ENCODE measurements at places on chromosomes 12 and 14.

DNA sequence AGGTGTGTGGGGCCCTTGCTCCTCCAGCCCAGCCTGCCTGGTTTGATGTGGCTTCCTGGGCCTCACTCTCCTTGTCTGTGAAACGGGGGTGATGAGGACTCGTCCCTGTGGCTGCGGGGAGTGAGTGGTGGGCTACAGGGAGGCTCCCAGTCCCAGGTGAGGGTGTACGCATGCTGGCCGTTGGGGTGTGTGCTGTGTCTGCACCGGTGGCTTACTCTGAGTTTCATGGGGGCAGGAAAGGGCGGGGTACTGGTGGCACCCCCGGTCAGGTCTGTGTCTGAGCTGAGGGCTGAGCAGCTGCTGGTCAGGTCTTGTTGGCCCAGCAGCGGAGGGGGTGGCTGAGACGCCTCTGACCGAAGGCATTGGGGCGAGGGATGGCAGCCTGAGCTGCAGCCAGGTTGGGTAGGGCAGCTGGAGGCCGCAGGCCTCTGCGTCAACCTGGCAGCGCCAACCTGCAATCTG, 11.2 kb downstream of the ULK1 start:
- DNase-seq = no peak

GRCh38 chr14:103372552-103373304, 12.5 kb upstream of the MARK3 start:
- DNase-seq = no peak

GRCh38 chr12:39780411-39780912, 160.9 kb upstream of the ABCD2 start:
- DNase-seq = no peak

- DNase-seq = no peak
Measured at GRCh38 chr12:122275459-122275858, 9.2 kb upstream of the VPS33A start.

GRCh38 chr12:113189361-113189760, 3.8 kb downstream of the RITA1 start:
- no peak for DNase-seq

DNA sequence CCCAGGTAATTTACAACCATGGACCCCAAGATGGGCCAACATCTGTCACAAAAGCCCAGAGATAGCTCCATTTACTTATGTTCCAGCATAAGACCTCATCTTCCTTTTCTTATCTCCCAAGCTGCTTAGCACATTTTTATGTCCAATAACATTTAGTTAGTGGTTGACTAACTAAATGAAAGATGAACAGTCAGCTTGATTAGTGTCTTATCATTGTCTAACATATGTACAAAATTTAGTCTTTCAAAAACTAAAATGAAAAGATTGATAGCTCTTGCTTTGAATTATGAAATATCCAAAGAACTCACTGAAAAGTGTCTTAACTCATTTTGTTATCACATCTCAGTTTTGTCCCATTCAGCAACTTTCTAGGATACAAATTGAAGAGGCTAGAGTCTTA, 163.1 kb upstream of the EGLN3 start:
- no peak for DNase-seq

DNA sequence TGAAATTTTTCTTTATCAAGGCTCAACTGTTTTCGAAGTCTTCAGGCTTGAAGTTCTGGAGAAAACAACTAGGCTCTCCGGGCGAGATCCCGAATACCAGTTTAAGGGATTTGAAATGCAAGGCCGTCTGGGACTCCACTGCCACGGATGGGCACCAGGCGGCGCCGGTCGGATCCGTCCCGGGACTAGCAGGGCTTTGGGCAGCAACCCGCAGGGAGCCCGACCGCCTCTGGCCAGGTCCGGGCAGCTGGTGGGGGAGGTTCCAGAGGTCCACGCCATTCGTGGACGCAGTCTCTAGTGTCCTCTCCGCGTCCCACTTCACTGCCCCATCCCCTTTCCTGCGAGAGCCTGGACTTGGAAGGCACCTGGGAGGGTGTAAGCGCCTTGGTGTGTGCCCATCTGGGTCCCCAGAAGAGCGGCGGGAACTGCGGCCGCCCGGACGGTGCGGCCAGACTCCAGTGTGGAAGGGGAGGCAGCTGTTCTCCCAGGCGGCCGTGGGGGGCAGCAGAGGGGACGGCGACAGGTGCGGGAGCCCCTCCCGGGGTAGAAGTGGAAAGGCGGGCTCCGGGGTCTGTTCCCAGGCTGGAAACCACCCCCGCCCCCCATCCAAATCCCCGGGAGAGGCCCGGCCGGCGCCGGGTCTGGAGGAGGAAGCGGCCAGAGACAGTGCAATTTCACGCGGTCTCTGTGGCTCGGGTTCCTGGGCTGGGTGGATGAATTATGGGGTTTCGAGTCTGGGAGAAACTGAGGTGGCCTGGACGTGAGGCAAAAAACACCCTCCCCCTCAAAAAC, 838 bp upstream of the ERBB3 start:
- peak; percentile 87 for DNase-seq

DNA sequence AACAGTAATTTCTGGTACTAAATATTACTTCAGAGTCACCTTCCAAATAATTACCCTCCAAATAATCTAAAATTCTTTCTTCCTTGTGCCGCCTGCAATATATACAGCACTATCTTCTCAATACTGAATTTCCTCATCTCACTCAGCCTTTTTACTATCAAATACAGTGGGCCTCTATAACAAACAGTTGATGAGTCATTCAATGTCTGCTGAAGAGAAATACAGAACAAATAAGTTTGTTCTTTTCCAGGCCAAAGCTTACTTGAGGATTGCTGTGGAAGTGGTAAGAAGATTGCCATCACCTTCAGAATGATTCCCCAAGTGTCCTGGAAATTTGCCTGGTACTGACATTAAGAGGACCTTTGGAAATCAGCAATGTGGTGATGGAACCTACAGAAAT, 218.2 kb upstream of the ARHGAP5 start:
- DNase-seq = no peak

GRCh38 chr14:71549421-71550050, 382.7 kb upstream of the RGS6 start:
- no peak for DNase-seq

DNA sequence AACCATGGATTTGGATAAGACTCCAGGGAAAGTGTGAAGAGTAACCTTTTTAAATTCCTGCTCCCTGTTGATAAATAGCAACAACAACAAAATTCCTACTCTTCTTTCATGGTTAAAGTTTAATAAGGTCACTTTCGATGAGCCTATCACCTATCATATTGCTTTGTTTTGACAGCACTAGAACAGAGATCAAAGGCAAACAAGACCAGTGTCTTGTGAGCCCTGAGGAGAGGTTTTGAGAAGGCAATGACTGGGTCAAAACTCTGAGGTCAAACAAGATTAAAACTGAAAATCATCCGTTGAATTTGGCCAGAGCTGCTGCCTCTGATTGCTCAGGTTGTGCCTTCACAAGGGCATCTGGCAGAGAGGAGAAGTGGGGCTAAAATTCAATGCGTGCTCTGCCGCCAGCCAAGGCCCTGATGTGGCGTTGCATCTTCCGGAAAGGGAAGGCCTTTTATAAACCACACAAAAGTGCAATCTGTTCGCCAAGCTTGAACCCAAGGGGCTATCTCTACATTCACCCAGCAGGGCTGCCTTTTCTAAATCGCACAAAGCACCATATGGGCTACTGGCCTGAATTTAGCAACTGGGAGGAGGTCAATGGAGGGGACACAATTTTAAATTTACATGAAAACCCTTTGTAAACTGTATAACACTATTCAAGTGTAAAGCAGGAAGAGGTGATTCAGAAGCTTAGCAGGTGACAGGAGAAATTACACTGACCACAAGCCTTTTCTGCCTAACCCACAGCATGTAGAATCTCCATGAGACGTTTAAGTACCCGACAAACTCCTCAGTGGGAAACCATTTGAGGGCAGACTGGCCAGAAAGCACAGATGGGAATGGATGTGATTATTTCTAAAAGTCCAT, 140.8 kb downstream of the DAD1 start:
- DNase-seq = peak; percentile 95

DNA sequence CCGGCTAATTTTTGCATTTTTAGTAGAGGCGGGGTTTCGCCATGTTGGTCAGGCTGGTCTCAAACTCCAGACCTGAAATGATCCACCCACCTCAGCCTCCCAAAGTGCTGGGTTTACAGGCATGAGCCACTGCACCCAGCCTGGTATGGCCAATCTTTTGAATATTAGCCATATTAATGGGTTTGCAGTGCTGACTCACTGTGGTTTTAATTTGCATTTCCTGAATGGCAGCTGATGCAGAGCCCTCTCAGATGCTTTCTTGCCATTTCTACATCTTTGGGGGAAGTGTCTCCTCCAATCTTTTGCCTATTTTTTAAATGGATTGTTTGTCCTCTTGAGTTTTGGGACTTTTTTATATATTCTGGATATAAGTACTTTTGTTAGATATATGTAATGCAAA, 55.5 kb upstream of the NPAS3 start:
- no peak for DNase-seq

GRCh38 chr12:47838286-47838931, 18.7 kb upstream of the HDAC7 start:
- peak; percentile 57 for DNase-seq

DNA sequence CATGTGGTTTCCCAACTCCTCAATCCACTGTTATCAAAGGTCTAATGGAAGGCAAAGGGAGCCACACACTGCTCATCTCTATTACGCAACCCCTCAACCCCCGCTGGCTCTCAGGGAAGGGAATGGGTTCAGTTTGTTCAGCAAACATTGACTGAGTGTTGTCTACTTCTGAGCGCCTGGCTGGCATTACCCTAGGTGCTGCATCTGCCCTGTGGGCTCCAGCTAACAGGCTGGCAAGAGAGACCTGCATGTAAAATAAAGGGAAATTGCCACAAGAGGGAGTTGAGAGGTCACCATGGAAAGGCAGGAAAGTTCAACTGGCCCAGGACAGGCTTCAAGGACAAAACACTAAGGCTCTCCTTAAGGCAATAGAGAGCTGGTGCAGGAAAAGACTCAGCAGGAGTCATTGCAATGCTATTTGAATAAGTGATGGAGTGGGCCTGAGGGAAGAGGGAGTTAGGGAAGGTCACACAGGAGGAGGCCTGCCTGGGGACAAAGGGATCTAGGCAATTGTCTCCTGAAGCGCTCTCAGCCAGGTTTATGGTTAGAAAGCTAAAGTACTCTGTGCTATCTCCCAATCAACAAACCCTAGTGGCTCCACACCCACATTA, 5.5 kb upstream of the ZNF740 start:
- DNase-seq = peak; percentile 63

GRCh38 chr14:75539561-75540478, 17.6 kb downstream of the BATF start:
- DNase-seq = no peak

- peak; percentile 94 for DNase-seq
Measured at GRCh38 chr12:56129206-56129941, 1.3 kb downstream of the ESYT1 start.

GRCh38 chr12:42585841-42586216, 3.7 kb downstream of the PRICKLE1 start:
- no peak for DNase-seq

DNA sequence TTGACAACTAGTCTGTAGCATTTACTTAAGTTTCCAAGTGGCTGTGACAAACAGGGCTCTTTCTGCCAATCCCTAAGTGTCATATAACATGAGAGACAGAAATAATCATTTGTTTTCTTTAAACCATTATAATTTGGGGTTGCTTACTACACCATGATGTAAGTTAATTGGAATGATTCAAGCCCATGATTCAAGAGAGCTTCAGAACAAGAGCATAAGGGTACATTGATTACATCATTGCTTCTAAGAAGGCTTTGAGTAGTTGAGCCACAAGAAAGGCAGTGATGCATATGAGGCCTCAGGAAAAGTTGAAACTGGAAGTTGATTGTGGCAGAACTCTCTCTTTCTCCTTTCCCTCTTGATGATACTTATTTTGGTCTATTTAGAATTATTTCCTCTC, 444.0 kb downstream of the CCER1 start:
- no peak for DNase-seq

DNA sequence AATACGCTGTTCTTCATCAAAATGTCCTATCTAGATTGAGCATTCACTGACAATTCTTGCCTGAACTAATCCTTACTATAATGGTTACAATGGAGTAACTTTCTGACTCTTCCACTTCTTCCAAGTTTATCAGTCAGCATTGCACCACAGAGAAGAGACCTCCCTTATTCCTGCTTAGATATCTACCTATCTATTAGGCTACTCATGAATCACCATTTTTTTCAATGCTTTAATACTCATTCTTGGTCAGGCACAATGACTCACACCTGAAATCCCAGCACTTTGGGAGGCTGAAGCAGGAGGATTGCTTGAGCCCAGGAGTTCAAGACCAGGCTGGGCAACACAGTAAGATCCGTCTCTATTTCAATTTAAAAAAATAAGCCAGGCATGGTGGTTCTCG, 39.3 kb downstream of the RPS6KA5 start:
- DNase-seq = no peak

- DNase-seq = peak; percentile 87
Measured at GRCh38 chr12:110590806-110591326, 7.7 kb upstream of the PPTC7 start.

DNA sequence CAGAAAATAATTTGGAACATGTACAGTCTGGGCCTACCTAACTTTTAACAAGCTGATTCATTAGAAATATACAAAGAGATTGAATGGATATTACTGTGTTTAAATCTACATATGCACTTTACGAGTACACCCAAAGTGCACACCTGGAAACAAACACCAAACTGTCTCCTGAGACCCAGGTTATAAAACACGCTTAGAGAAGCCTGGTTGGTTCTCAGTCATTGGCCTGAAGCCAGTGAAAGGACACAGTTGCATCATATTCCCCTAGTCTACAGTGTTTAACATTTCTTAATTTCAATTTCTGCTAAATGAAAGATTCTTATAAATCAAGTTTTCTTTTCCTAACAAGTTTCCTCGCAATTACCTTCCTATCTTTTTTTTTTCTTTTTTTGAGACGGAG, 209.5 kb downstream of the FBXL14 start:
- no peak for DNase-seq

- DNase-seq = no peak
Measured at GRCh38 chr12:79252358-79253075, 387.9 kb downstream of the SYT1 start.

DNA sequence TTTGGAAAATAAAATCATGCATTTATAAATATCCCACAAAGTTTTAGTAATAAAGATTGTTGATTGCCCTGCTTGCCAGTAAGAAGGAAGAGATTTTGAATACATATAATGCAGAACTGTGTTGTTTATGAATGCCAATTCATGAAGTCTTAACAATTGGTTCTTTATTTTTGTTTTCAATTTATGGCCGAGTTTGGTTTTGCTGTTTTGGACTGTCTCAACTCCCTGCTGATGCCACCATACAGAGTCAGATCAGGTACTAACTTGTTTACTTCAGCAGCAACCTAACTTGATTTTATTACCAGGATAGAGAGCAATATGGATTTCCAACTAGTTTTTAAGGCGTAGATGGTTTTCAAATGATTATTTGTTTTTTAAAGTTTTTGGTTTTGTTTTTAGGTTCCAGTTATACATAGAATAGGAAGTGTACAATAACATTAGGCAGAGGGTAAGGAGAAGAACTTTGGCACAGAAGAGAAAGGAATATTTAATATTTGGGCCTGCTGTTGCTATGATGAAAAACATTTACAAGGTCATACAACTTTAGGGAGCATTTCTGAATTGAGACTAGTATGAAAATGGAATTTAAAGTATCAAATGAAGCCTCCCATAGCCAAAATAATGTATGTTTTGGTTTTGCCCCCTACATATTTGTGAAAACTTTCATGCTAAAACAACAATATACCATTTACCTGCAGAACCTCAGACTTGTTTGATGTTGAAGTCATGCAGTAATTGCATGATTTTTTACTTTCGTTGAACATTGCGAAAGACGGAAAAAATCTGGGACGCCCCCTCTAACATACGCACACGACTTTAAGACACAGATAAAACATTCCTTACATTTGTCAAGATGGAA, 904 bp upstream of the FAM177A1 start:
- no peak for DNase-seq
